ENCODE measurements at places on chromosomes 1 and 21. TPM values are rescaled to one million over a fixed set of nuclear protein-coding genes. Genes with fewer than 3 reads are reported as not detected.

Gene SPRR2D
- total RNA-seq = not detected

Gene UBE2G2
- 127 TPM for total RNA-seq

Gene TMIGD3
- total RNA-seq = not detected

Gene CDA
- 0.83 TPM for total RNA-seq

Gene ENAH
- 30.9 TPM for total RNA-seq

Gene PDZK1
- 0.27 TPM for total RNA-seq

Gene UBASH3A
- 1.3 TPM for total RNA-seq

Gene OR2L8
- not detected for total RNA-seq

Gene AQP10
- total RNA-seq = not detected

Gene ITLN2
- total RNA-seq = not detected

Gene HSPB7
- 0.81 TPM for total RNA-seq

Gene FABP3
- total RNA-seq = 5.4 TPM

Gene PGLYRP3
- total RNA-seq = not detected

Gene FCER1G
- 25.3 TPM for total RNA-seq

Gene CFAP74
- not detected for total RNA-seq

Gene SIK1
- 2.0 TPM for total RNA-seq

Gene LAMB3
- 3.6 TPM for total RNA-seq

Gene MAD2L2
- 43.9 TPM for total RNA-seq

Gene NR1I3
- total RNA-seq = not detected

Gene SPRR4
- total RNA-seq = not detected

Gene CA6
- not detected for total RNA-seq

Gene RUNX3
- 2.8 TPM for total RNA-seq

Gene TNFAIP8L2
- 2.4 TPM for total RNA-seq

Gene LGALS8
- 89.5 TPM for total RNA-seq

Gene MRPL9
- total RNA-seq = 66.0 TPM

Gene ASPM
- total RNA-seq = 0.15 TPM

Gene KCNJ9
- total RNA-seq = not detected

Gene AK4
- 13.9 TPM for total RNA-seq

Gene ATP1A2
- total RNA-seq = 3.6 TPM

Gene RAB3B
- not detected for total RNA-seq

Gene GNG12
- 139 TPM for total RNA-seq

Gene ATP6V1G3
- total RNA-seq = not detected

Gene C8B
- not detected for total RNA-seq

Gene FOXD2
- not detected for total RNA-seq

Gene AMY1B
- not detected for total RNA-seq

Gene CD48
- 13.6 TPM for total RNA-seq

Gene HSPA6
- 4.1 TPM for total RNA-seq

Gene SAMD11
- 11.2 TPM for total RNA-seq

Gene AMY1A
- total RNA-seq = 3.5 TPM

Gene GJA8
- not detected for total RNA-seq

Gene HHIPL2
- total RNA-seq = 0.78 TPM

Gene SGIP1
- 18.7 TPM for total RNA-seq

Gene LEPR
- 21.3 TPM for total RNA-seq

Gene C4BPB
- not detected for total RNA-seq

Gene FAM167B
- total RNA-seq = 5.6 TPM

Gene TSACC
- total RNA-seq = not detected

Gene ARHGAP29
- 91.9 TPM for total RNA-seq

Gene CFAP141
- total RNA-seq = not detected

Data from thyroid gland (tissue), 4 donors.